NCI-H524 treated with DMSO at 0.1 percent for 48 hours (cell line): ENCODE measurements at places on chromosomes 1 and 21.

GRCh38 chr1:172540635-172541034 lies 7.7 kb downstream of the SUCO start:
- DNase-seq = no peak

GRCh38 chr1:19033926-19034680 lies 77.6 kb upstream of the IFFO2 start:
- DNase-seq = no peak

DNA sequence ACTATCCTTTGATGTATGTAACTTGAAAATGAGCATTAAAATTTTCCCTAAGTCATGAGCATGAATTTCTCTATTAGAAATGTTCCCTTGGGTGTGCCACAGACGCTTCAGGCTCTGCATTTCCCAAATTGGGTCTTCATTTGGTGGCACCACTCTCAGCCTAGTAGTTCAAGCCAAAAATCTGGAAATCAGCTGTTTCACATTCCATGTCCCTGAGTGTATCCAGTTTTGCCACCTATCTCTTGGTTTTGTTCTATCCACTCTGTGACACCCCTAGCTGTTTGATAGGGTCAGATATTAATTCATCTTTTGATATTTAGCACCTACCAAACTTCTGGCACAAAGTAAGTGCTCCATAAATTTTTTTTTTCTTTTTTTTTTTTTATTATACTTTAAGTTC lies 89.5 kb upstream of the DPH5 start:
- no peak for DNase-seq

DNA sequence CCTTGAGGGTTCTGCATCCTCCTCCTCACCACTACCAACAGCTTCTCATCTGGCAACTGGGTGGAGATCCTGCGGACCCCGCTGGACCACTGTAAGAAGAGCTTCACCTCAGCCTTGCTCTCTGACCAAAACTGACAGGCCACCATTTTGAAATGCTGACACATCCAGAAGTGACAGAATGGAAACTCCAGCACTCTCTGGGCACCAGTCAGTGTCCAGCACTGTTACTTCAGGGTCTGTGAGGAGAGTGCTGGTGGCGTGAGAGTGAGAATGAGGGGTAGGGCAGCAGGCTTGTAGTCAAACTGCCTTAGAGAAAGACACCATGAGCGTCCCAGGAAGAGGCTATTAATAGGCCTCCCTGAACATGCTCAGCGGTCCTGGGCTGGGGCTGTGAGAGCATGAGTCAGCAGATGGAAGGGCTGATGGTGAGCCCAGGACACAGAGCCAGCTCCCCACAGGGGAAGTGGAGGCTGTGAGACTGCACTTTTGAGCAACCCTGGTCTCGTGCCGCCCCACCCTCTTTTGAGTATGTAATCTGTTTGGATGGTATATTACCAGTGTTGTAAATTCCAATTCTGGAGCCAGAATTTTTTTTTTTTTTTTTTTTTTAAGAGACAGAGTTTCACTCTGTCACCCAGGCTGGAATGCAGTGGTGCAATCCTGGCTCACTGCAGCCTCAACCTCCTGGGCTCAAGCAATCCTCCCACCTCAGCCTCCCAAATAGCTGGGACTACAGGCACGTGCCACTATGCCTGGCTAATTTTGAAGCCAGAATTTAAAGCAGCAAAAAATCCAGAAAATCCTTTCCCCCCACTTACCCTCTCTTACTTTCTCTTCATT lies 34.4 kb upstream of the SLC30A1 start:
- no peak for DNase-seq

- DNase-seq = no peak
Measured at GRCh38 chr1:63051356-63051755, 267.4 kb downstream of the ATG4C start.

- DNase-seq = no peak
Measured at GRCh38 chr1:200885623-200886402, 8.9 kb upstream of the INAVA start.
